Stimulated activated CD8-positive, alpha-beta memory T cell treated with anti-CD3 and anti-CD28 coated beads, Interleukin-4, amount 100 ng/mL, for 1 hour (primary cell): ENCODE measurements at places on chromosomes 1 and 21.

GRCh38 chr1:170247751-170248521 is 102.2 kb downstream of the NTMT2 start:
- DNase-seq = no peak

GRCh38 chr21:27700974-27701614 is 734.2 kb upstream of the ADAMTS5 start:
- peak; percentile 15 for DNase-seq

DNA sequence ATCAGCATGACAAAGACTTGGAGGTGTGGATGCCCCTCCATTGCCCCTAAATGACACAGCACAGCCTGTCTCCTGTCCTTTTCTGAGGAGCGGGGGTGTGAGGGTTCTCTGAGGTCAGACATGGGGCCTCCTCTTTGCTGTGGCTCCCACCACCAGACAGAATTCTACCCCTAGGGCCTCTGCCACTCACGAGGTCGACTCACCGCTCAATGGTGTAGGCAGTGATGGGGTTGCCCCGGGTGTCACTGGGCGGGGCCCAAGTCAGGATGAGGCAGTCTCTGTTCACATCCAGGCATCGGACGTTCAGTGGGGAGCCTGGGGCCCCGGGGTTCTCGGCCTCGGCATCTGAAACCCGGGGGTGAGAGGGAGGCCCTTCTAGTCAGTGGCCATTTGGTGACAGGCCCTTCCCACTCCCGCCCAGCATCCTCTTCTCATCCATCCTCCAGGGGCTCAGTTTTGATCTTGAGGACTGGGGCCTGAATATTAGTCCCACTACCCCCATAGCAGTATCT is 19.9 kb downstream of the MYOM3 start:
- DNase-seq = no peak

GRCh38 chr1:44302541-44302940 is 52.5 kb downstream of the ERI3 start:
- no peak for DNase-seq

- no peak for DNase-seq
These were observed 1793.9 kb downstream of the NCAM2 start for GRCh38 chr21:22791986-22792560.

DNA sequence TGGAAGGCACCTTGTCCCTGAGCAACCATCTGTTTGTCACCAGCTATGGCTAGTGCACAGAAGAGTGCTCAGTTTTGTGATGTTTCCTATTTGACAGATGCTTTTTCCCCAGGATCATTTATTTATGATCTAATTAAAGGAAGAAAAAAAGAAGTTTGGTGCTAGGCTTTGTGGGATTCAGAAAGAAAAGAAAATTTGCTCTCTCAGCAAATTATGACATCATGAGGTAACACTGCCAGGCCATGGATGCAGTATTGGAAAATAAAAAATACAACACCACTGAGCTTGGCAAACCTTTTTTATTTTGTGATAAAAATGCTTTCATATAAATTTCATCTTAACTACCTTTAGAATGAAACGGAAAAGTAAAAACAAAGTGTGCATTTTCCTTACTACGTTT is 15.5 kb upstream of the ADAM30 start:
- DNase-seq = no peak
